ENCODE measurements at places on chromosomes 11 and 22.

- DNase-seq: no peak
Measured at GRCh38 chr22:46639843-46640242, 19.7 kb downstream of the GRAMD4 start.

- no peak for DNase-seq
Measured at GRCh38 chr11:111194860-111195568, 50.5 kb upstream of the POU2AF2 start.

GRCh38 chr22:32622004-32622743 is 147.6 kb downstream of the FBXO7 start:
- DNase-seq: no peak

DNA sequence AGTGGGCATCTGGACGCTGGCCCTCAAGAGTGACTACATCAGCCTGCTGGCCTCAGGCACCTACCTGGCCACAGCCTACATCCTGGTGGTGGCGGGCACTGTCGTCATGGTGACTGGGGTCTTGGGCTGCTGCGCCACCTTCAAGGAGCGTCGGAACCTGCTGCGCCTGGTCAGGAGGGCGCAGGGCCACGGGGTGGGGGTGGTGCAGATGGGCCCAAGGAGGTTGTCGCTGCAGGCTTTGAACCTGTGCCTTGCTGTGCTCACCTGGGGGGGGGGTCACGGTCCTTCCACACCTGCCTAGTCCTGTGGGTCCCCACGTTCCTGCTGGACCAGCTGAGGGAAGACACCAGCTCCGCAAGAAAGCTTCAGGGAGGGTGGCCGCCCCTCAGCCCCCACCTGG is 3.5 kb downstream of the CD151 start:
- no peak for DNase-seq

DNA sequence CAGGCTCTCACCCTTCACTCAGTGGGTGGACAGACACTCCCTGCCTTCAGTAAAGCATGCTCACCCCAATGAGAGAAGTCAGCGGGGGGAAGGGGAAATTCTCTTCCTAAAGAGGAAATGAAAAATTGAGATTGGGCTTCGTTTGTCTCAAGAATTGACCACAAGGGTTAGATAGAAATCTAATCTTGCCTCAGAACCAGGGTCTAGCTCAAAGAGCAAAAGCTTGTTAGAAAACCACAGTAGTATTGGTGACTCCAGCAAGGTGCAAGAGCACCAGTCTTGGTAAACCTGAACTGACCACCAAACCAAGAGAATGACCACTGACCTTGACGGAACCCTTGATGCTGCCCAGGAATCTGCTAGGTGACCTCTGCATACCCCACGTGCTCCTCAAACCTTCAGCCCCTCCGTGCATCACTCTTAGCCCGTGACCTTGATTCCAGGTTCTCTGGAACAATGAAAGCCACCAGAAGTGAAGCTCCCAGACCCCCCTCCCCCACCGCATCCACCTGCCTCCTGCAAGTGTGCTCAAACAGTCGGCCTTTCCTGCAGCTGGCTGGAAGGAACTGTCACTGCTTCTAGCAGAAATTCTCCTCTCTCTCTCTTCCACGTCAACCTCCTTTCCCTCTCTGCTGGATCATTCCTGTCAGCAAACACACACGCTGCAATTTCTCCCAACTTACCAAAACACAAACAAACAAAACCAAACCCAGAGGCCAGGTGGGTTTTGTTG is 3.1 kb upstream of the TMA7B start:
- DNase-seq: peak; percentile 64

Measured in suppressor macrophage treated with lipopolysaccharide for 1 hour (primary cell).